Activated naive CD4-positive, alpha-beta T cell (primary cell): ENCODE measurements at places on chromosomes 7 and 10.

GRCh38 chr10:95229724-95230627 lies 35.9 kb downstream of the ACSM6 start:
- no peak for DNase-seq

DNA sequence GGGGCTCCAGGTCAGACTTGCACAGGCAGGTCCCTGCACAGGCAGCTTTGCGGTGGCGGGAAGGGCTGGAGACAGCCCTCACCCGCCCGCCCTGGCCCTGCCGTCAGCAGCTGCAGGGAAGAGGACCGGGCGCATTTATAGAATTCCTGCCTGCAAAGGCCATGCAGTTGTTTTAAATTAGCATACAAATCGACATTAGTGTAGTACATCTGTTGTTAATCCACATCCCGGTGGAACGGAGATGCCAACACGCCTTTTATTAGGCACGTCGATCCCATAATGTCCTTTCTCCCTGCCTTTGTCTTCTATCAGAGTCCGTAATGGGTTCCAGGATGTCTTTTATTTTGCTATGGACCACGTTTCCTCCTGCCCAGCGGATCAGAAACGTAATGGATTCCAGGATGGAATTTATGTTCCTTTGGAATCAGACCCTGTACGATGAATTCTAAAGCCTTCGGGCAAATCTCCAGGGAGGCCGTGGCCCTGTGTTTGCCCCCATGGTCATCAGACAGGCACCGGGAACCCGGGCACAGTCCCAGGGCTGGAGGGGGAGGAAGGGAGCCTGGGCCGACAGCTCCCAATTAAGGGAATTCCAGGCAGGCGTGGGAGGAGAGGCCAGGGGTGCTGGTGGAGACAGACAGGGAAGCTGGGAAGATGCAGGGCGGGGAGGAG lies 123.9 kb downstream of the COL26A1 start:
- no peak for DNase-seq

- no peak for DNase-seq
Measured at GRCh38 chr10:133278577-133279265, 2.1 kb upstream of the ADAM8 start.

GRCh38 chr10:67297637-67298181 lies 371.9 kb downstream of the LRRTM3 start:
- no peak for DNase-seq

GRCh38 chr10:93766918-93767317 lies 9.2 kb downstream of the LGI1 start:
- DNase-seq = no peak

- DNase-seq = no peak
Measured at GRCh38 chr7:22799633-22800032, 23.0 kb downstream of the TOMM7 start.

DNA sequence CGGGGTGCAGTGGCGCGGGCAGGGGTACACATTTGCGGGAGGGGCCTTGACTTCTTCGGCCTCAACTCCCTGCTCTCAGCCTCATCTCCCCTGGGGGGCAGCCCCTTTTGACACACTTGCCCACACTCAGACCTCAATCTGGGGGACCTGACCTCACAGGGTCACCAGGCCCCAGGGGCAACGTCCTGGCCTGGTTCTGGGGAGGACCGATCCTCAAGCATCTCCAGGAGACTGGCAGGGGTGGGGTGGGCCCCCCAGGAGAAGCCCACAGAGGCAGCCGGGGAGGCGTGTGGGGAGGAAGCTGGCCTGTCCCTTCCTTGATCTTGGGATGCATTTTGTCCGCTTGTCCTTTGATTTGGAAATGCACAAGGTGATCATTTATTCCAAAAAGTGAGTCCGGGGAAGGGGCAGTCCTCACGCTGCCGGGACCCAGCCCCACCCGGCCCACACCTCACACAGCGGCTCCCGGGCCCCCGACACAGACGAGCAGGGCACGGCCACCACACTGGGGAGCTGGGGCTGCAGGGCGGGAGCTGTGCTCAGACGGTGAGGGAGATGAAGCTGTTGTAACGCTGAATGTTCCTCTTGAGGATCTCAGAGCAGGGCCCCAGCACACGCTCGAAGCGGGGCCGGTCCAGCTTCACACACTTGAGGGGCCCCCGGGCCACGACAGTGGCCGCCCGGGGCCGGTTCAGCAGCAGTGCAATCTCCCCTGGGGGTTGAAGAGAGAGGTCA lies 30.4 kb upstream of the PDGFA start:
- DNase-seq = no peak

DNA sequence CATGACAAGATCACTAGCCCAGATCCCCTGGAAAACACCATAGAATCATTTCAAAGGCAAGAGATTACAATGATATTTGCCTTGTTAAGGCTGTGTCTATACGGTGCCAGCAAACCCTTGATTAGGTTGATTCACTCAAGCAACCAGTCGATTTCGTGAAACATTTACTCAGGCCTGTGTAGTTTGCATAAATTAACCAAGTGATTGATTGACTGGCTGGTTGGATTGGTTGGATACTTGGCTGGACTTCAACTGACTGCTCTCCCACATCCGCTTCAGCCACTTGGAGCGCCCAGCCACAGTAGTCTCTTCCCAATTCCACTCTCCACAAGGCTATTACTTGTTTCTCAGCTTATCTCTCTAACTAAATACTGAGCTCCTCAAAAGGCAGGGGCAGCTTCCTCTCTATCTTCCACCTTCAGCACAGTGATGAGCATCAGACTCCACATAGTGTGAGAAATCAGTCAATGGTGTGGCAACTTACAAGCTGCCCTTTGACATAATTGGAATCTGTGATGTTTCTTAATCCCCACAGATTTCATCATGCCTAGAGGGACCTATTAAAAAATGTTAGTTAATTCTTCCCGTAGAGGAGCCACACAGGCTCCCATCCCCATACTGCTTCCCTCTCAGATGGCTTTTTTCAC lies 217.4 kb downstream of the GRM8 start:
- no peak for DNase-seq

DNA sequence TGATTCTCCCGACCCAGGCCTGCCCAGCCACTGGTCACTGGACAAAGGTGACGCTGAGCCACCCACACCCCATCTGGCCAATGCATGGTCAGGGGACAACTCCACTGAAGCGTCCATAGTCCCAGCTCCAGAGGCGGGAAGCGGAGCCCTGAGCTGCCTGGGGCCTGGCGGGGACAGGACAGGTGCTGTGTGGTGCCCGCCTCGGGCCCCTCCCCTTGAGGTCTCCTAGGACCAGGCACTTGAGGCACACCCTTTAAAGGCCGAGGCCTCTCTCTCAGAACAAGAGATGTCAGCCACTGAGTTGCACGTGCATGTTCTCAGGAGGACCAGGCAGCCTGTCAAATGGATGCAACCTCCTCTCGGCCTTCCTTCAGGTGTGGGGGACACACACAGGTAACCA lies 52.5 kb upstream of the PPP2R2D start:
- no peak for DNase-seq

DNA sequence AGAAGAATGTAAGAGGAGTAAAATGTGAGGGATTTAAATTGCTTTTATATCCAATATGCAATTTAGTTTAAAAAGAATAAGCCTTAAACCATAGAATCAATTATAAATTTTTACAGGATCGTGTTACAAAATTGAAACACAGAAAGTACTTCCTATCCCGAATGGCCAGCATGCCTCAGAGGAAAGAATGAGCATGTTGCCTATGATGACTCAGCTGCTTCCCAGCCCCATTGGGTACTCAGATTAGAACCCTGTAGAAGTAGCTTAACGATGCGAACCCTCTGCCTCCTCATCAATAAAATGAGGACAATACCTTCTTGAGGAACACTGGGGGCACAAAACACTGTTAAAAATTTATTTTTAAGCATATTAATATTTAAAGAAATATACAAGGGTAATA lies 113.4 kb upstream of the CDK1 start:
- DNase-seq = no peak

DNA sequence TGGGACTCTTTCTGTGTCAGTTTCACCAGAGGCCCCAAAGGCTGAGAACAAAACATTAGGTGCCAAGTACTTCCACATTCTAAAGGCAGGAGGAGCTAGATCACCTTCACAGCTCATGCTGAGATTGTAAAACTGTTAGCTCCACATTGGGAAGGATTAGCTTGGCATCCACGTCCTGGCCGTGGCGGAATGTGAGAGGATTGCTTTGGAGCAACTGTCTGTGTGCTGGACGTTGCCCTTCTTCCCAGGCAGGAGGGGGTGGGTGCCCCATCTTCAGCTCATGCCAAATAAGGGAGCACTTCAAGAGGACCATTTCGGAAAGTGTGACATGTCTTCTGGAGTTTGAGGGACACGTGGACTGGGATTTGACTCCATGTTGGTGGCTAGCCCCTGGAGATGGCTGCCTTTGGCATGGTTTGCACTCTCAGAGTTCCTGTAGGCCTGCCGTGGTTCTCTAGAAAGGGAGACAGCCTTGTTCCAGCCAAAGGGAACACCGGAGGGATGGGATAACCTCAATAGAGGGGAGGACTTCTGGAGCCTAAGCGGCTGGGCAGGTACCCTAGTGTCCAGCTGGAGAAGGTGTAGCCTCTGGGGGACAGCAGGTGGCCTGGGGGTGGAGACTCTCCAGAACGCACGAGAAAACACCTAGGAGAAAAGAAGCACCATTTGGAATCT lies 19.9 kb upstream of the FMC1 start:
- DNase-seq = no peak

- DNase-seq = no peak
Measured at GRCh38 chr7:34042406-34042805, 137.1 kb downstream of the BMPER start.

- no peak for DNase-seq
Measured at GRCh38 chr7:314853-315252, 24.9 kb downstream of the FOXL3 start.

GRCh38 chr10:17912754-17913153 lies 39.0 kb upstream of the SLC39A12 start:
- no peak for DNase-seq

GRCh38 chr10:43166207-43166879 lies 28.1 kb downstream of the CSGALNACT2 start:
- no peak for DNase-seq

- no peak for DNase-seq
Measured at GRCh38 chr10:42975005-42975493, 101.8 kb upstream of the RET start.

GRCh38 chr7:155032978-155033377 lies 30.1 kb upstream of the PAXIP1 start:
- DNase-seq = no peak

- no peak for DNase-seq
Measured at GRCh38 chr10:73207883-73208282, 39.2 kb downstream of the DNAJC9 start.

GRCh38 chr7:30771880-30772425 lies 736 bp downstream of the MINDY4 start:
- DNase-seq = no peak

DNA sequence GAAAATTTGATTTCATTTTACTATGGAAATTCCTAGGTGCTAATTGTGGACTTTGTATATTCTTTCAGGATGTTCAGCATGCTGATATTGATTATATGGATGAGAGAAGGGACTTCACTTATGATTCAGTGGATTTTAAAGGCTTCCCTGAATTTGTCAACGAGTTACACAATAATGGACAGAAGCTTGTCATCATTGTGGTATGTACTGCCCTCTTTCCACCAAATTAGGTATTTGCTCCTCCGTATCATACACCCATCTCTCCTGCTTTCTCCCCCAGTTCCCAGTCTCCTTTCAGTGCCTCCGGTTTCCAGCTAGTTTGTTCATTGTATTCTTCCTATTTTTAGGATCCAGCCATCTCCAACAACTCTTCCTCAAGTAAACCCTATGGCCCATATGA lies 34.6 kb downstream of the MGAM start:
- no peak for DNase-seq

DNA sequence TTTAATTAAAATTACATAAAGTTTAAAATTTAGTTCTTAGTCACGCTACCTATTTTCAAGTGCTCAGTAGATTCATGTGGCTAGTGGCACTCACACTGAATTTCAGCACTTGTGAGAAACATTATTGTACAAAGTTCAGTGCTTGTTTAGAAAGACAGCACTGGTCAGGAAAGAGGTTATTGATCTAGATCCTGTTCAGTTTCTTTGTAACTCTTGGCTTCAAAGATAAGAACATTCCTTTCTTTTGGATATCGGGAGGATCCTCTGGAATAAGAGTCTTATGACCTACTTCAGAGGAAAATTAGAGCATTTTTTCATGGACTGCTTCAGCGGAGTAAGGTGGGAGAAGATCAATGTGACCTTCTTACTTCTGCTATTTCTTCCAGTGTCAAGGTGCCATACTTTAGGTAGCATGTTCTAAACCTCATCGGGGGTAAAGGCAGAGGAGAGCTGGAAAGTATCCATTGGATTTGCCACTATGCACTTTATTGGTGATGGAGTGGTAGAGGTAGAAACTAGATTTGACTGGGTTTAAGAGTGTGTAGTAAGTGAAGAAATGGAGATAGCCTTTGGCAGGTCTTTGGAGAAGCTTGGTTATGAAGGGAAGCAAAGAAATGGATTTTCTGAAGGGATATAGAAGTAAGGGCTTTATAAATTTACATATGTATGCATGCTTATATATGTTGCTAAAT lies 39.9 kb downstream of the PHYHIPL start:
- DNase-seq = no peak

DNA sequence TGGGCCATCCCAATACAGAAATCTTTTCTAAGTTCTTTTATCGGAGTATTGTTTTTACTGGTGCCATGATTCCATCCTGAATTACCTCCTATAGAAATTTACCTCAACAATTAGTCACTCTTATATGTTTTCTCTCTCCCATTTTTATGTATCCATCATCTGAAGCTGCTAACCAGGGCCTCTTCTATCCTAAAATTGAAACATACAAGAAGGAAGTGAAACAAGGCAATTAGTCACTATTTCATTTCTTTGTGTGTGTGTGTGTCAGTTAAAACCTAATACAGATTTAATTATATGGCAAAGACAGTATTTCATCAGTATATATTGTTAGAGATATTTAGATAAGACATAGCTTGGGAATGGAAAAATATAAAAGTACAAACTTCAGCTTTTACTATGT lies 148.4 kb upstream of the AHR start:
- DNase-seq = no peak

DNA sequence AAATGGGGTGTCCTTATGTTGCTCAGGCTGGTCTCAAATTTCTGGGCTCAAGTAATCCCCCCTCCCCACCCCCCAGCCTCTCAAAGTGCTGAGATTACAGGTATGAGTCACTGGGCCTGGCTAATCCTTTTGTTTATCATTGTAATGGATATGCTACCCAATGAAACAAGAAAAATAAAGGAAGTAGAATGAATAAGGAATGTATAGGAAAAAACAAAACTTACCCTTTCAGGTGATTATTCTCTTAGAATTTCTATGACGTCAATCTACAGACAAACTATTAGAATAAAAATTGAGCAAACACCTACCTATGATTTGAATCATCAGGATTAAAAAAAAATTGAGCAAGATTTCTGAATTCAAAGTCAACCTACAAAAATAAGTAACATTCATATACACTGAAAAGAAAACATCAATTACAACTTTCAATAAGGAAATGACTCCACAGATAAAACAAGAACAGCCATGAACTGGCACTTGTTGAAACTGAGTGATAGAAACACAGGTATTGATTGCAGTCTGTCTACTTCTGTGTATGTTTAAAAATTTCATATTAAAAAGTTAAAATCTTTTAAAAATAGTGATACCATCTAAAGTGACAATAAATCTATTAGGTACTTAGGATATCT lies 12.2 kb downstream of the ADAM12 start:
- no peak for DNase-seq

- DNase-seq = no peak
Measured at GRCh38 chr7:157743781-157744525, 407.1 kb downstream of the DNAJB6 start.
